ENCODE measurements at places on chromosomes 6 and 20. TPM values are rescaled to one million over a fixed set of nuclear protein-coding genes. Genes with fewer than 3 reads are reported as not detected.
A peak's percentile ranks its signal among the peaks of the same experiment; 100 is the strongest.

DNA sequence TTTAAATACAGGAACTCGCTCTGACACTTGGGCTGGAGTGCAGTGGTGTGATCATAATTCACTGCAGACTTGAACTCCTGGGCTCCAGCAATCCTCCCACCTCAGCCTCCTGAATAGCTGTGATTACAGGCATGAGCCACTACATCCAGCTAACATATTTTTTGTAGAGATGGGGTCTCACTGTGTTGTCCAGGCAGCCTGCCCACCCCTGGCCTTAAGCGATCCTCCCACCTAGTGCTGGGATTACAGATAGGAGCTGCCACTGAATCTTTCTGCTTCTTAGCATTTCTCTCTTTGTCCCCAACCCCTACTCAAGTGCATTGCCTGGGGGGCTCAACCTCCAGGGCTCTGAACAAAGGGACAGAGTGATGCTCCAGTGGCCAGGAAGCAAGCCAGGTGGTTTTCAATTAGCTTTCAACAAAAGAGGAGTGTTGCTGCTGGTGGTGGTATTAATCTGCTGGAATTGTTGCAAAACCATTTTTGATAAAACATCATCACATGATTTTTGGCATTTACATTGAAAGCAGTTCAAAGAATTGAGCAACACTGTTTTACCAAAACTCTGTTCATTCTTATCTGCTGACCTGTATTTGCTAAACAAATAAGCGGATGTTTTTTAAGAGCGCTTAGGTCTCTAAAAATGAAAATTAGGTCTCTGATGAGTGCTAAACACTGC, 40.4 kb upstream of the BPIFA2 start:
- no peaks in the 10 kb centered on the region for H3K4me1 ChIP-seq
- DNase-seq, result no peak
- H3K27ac ChIP-seq, result no peak overlapping the region
- peaks cover 18% of the 10 kb centered on the region for H3K27me3 ChIP-seq

DNA sequence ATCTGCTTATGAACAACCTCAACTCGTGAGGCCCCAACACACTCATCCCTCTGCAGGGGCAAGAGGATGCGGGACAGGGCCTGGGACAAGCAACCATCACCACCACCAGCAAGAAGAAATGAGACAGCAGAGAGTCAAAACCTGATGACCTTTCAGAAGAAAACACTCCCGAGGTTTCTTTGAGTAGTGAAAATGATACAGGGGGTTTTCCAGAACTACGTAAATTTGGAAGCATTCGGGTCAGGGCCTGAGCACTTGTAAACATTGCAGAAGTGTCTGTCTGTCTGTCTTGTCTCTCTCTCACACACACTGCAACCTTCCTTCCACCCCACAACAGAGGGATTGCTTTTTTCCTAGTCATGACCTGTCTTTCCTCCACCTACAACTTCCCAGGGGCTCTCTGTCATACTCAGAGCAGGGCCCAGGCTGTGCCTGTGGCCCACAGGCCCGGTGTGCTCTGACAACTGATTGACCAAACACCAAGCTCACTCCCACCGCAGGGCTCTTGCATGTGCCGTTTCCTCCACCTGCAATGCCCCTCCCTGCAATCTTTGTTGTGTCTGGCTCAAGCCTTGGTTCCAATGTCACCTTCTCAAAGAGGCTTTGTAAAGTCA, 90.9 kb downstream of the BMP7 start:
- H3K27me3 ChIP-seq, result no peaks in the 10 kb centered on the region
- no peaks in the 10 kb centered on the region for H3K4me1 ChIP-seq
- no peaks in the 10 kb centered on the region for H3K36me3 ChIP-seq
- no peak overlapping the region for H3K4me3 ChIP-seq
- H3K27ac ChIP-seq, result no peak overlapping the region

DNA sequence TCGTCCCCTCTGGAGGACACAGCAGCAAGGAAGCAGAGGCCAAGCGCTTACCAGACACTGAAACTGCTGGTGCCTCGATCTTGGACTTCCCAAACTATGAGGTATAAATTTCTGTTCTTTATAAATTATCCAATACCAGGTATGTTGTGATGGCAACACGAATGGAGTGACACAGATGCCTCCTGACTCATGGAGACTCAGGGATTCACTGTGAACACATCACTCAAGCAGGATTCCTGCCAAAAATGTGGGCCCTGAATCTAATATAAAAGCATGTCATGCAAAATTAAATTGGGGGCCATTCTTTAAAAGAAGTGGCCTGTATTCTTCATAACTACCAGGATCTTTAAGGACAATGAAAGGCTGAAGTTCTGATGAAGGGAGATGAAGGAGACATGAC, 52.5 kb upstream of the SLC22A23 start:
- no peaks in the 10 kb centered on the region for H3K36me3 ChIP-seq
- peaks cover 19% of the 10 kb centered on the region for H3K4me1 ChIP-seq
- H3K27me3 ChIP-seq, result no peaks in the 10 kb centered on the region

Gene DEFB132
- total RNA-seq, result not detected

Gene TREML2
- not detected for total RNA-seq

GRCh38 chr6:84772428-84773132, 8.2 kb upstream of the TBX18 start:
- peaks cover 16% of the 10 kb centered on the region for H3K4me1 ChIP-seq
- no peaks in the 10 kb centered on the region for H3K27me3 ChIP-seq
- H3K4me3 ChIP-seq, result no peak overlapping the region
- DNase-seq, result no peak
- H3K36me3 ChIP-seq, result no peaks in the 10 kb centered on the region
- H3K27ac ChIP-seq, result no peak overlapping the region

DNA sequence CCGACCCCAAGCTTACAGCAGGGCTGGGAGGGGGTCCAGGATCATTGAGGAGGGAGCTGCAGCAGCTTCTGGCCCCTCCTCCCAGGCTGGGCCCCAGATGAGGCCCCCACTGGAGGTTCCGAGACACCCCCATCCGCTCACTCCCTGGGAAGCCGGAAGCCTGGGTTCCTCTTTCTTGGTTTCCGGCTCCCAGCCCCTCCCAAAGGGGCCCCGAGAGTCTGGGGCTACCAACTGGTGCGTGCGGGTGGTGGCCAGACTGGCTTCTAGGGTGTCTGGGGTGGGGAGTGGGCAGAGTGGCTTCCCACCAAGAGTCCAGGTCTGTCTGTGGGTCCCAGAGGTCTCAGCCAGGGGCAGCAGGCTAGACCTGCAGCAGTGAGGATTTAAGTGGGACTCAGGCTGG, 2.2 kb downstream of the RGS19 start:
- no peak overlapping the region for H3K27ac ChIP-seq
- no peaks in the 10 kb centered on the region for H3K27me3 ChIP-seq
- peaks cover 36% of the 10 kb centered on the region for H3K4me1 ChIP-seq
- DNase-seq, result no peak

Gene NTSR1
- total RNA-seq, result not detected

Gene FUCA2
- total RNA-seq, result 39.2 TPM

GRCh38 chr20:36812594-36813463, 39.3 kb upstream of the DSN1 start:
- no peak overlapping the region for H3K27ac ChIP-seq
- H3K27me3 ChIP-seq, result no peaks in the 10 kb centered on the region
- no peaks in the 10 kb centered on the region for H3K4me1 ChIP-seq
- peaks cover 93% of the 10 kb centered on the region for H3K36me3 ChIP-seq
- no peak for DNase-seq

- H3K36me3 ChIP-seq, result peaks cover 12% of the 10 kb centered on the region
- peaks cover 27% of the 10 kb centered on the region for H3K4me1 ChIP-seq
- no peak overlapping the region for H3K27ac ChIP-seq
- no peak overlapping the region for H3K4me3 ChIP-seq
- peak; percentile 77 for DNase-seq
- no peaks in the 10 kb centered on the region for H3K27me3 ChIP-seq
Measured at GRCh38 chr6:87483929-87484328, 11.2 kb downstream of the SLC35A1 start.

DNA sequence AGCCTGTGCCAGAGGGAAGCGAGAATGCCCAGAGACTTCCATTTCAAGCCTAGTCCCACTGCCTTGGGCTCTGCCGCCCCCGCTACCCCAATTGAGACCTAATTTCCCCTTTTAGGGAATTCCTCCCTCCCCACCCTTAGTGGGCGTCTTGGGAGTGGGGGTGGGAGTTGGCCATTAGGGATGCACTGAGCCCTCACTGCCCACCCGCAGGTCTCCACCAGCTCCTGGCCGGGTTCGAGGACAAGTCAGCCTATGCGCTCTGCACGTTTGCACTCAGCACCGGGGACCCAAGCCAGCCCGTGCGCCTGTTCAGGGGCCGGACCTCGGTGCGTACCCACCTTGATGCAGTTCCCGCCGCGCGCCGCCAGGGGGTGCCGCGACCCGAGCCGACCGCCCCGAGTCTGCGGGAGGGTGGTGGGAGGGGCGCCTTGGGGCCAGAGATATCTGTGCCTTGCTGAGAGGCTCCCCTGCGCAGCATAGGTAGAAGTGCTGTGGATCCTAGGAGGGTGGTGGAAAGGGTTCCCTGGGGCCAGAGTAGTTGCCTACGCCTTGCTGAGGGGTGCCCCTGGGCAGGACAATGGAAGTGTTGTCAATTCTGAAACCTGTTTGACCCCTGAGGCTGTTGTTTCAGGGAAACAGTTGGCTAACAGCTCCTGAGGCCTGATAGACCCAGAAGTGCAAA, 9.2 kb downstream of the ITPA start:
- H3K27ac ChIP-seq, result no peak overlapping the region
- H3K4me1 ChIP-seq, result 0 out of 2 replicates have a peak, but pooled peaks cover 7% of the 10 kb centered on the region
- peak; percentile 33 for DNase-seq
- no peak overlapping the region for H3K4me3 ChIP-seq

DNA sequence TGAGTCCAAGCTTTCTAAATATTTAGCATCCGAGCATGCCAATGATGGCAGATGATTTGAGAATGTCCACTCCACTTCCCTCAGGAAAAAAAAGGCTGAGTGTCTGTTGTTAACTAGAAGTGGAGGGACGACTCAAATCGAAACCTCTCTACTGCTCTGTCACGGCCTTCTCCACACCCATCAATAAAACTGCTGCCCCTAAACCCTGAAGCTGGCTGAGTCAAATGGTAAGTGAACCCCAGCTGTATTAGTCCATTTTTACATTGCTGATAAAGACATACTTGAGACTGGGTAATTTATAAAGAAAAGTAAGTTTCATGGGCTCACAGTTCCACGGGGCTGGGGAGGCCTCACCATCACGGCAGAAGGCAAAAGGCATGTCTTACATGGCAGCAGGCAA, 707.0 kb downstream of the QKI start:
- H3K4me1 ChIP-seq, result no peaks in the 10 kb centered on the region
- DNase-seq, result no peak
- H3K4me3 ChIP-seq, result no peak overlapping the region
